ENCODE measurements at places on chromosomes 3 and 15. TPM values are rescaled to one million over a fixed set of nuclear protein-coding genes. Genes with fewer than 3 reads are reported as not detected.
A peak's percentile ranks its signal among the peaks of the same experiment; 100 is the strongest.

GRCh38 chr3:113304102-113304501 is 92.7 kb downstream of the BOC start:
- no peaks in the 10 kb centered on the region for H3K27me3 ChIP-seq
- H3K27ac ChIP-seq, result no peak overlapping the region

DNA sequence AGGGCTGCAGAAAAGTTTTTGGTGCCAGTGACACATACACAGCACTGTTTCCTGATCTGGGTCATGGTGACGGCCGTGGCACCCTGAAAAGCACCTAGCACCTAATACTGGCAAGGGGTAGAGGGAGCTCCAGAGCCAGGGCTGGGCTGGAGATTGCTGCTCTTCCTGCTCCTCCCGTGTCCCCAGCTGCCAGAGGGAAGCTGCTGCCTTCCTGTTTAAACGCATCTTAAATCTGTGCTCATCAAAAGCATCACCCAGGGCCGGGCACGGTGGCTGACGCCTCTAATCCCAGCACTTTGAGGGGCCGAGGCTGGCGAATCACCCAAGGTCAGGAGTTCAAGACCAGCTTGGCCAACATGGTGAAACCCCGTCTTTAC is 156.7 kb upstream of the MEF2A start:
- H3K4me3 ChIP-seq, result no peak overlapping the region
- peak; percentile 36 for DNase-seq
- H3K36me3 ChIP-seq, result no peaks in the 10 kb centered on the region
- no peak overlapping the region for H3K27ac ChIP-seq
- no peaks in the 10 kb centered on the region for H3K27me3 ChIP-seq

DNA sequence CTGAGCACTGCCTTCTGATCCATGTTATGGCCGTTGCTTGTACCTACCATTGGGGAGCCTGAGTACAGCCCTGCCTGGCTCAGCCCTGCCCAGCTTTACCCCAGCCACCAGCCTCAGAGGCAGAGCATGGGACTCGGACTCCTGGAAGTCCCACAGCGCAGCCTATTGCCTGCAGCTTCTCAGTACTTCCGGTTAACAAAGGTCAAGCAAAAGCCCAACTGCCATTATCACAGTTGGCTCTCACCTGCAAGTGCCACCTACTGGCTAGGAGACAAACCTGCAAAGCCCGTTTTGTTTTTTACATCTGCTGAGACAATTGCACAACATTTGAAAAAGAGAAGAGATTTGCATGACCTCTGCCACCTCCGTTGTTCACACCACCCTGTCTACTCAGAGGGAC is 1081.7 kb downstream of the NAALADL2 start:
- no peak for DNase-seq
- H3K27ac ChIP-seq, result no peak overlapping the region
- no peaks in the 10 kb centered on the region for H3K4me1 ChIP-seq
- no peaks in the 10 kb centered on the region for H3K27me3 ChIP-seq

DNA sequence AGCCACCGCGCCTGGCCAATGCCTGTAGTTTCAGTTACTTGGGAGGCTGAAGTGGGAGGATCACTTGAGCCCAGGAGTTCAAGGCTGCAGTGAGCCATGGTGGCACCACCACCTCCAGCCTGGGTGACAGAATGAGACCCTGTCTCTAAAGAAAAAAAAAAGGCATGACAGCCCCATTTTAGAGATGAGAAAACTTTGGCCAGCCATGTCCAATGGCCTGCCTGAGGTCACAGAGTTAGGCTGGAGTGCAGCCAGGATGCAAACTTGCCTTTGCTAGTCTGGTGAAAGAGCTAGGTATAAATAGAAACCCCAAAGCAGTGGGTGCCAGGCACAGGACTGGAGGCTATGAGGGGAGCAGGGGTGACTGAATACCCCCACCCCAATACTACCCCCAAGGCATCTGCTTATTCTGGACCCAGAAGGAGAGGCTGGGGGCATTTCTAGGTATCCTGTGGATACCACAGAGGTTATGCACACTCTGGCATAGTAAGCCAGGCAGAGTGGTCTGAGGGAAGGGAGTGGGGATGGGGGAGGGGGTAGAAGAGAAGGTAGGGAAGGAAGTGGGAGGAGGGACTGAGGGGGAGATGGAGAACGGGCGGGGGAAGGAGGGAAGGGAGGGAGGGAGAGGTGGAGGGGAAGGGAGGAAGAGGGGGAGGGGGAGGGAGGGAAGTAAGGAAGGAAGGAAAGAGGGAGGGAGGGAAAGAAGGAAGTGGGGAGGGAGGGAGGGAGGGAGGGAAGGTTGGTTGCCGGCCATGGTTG is 16.2 kb upstream of the C15orf39 start:
- DNase-seq, result no peak
- peaks cover 28% of the 10 kb centered on the region for H3K4me1 ChIP-seq
- peaks cover 11% of the 10 kb centered on the region for H3K27me3 ChIP-seq
- H3K4me3 ChIP-seq, result no peak overlapping the region
- H3K36me3 ChIP-seq, result no peaks in the 10 kb centered on the region

- no peak overlapping the region for H3K27ac ChIP-seq
- H3K4me3 ChIP-seq, result peak overlapping the region; percentile 50
- H3K4me1 ChIP-seq, result peaks cover 22% of the 10 kb centered on the region
- H3K27me3 ChIP-seq, result peaks cover 57% of the 10 kb centered on the region
These were observed 586 bp downstream of the LRRK1 start for GRCh38 chr15:100919481-100920405.

- H3K4me1 ChIP-seq, result no peaks in the 10 kb centered on the region
- peak; percentile 31 for DNase-seq
- no peak overlapping the region for H3K4me3 ChIP-seq
- peaks cover 19% of the 10 kb centered on the region for H3K27me3 ChIP-seq
- H3K27ac ChIP-seq, result no peak overlapping the region
- no peaks in the 10 kb centered on the region for H3K36me3 ChIP-seq
These were observed 103.2 kb upstream of the TJP1 start for GRCh38 chr15:29925227-29926082.

DNA sequence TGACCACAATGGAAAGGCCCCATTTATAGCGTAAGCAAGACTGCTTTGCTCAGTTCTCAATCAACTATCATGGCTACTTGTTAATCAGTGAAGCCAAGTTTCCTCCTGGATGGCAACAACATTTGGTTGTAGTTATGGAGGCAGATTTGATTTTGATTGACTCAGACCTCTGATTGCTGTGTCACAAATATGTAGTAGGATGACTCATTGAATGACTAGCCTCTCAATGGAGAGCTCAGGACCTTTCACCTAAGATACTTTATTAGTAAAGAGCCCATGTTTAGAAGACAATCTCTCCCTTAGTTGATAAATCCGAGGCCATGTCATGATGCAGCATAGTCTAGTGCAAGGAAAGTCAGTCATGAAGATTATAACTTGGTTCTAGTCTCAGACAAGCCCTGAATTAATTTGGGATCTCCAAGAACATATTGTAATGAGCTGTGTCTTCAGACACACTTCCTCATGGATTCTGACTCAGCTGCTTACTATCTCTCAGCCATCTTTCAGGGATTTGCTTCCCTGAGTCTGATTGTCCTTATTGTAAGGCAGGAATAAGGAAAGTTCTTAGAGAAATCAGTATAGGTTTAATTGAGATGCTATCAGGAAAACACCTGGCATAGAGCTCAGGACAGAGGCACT is 397.4 kb upstream of the TMCO5A start:
- no peak overlapping the region for H3K4me3 ChIP-seq
- DNase-seq, result no peak
- H3K27ac ChIP-seq, result no peak overlapping the region
- H3K36me3 ChIP-seq, result no peaks in the 10 kb centered on the region

- H3K4me1 ChIP-seq, result no peaks in the 10 kb centered on the region
- DNase-seq, result no peak
- H3K27me3 ChIP-seq, result peaks cover 36% of the 10 kb centered on the region
- no peak overlapping the region for H3K27ac ChIP-seq
These were observed 38.5 kb upstream of the POLR2M start for GRCh38 chr15:57668016-57668415.

The PAQR5 gene
- total RNA-seq, result not detected

The FHIT gene
- total RNA-seq, result 4.8 TPM

The FBXO45 gene
- 17.7 TPM for total RNA-seq

The PLA2G4B gene
- 8.9 TPM for total RNA-seq

The DISP2 gene
- total RNA-seq, result 2.6 TPM

The GP9 gene
- total RNA-seq, result not detected

The WDR72 gene
- total RNA-seq, result not detected

Data from activated CD8-positive, alpha-beta T cell treated with anti-CD3 and anti-CD28 coated beads, Interleukin-2, amount 10 ng/mL, durations not matched to agents 7 days and 5 days (primary cell).